Hepatocyte (in vitro differentiated cells): ENCODE measurements at places on chromosomes 3 and 15. TPM values are rescaled to one million over a fixed set of nuclear protein-coding genes. Genes with fewer than 3 reads are reported as not detected.

APBA2 gene
- total RNA-seq = 8.9 and 10.1 TPM in 2 replicates

DNA sequence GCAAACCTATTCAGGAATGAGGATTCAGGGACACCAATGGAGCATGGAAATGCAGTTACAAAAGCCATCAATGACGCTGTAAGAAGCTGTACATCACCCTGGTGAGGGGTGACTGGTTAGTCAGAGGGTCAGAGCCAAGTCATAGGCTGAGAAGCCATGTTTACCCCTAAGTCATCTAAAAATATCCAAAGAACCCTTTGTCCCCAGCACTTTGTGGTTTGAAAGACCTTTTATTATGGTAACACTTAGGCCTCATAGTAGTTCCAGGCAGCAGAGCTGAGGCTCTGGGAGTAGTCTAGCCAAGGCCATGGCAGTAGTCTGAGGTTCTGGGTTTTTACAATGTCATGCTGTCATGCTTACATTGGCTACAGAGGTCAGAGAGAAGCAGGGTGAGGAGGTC lies 131.2 kb downstream of the CTNNB1 start:
- no peak for DNase-seq

GRCh38 chr3:83320726-83321125 lies 1559.3 kb upstream of the GBE1 start:
- DNase-seq = no peak

- no peak for DNase-seq
These were observed 722.3 kb upstream of the LMCD1 start for GRCh38 chr3:7779331-7779730.

DNA sequence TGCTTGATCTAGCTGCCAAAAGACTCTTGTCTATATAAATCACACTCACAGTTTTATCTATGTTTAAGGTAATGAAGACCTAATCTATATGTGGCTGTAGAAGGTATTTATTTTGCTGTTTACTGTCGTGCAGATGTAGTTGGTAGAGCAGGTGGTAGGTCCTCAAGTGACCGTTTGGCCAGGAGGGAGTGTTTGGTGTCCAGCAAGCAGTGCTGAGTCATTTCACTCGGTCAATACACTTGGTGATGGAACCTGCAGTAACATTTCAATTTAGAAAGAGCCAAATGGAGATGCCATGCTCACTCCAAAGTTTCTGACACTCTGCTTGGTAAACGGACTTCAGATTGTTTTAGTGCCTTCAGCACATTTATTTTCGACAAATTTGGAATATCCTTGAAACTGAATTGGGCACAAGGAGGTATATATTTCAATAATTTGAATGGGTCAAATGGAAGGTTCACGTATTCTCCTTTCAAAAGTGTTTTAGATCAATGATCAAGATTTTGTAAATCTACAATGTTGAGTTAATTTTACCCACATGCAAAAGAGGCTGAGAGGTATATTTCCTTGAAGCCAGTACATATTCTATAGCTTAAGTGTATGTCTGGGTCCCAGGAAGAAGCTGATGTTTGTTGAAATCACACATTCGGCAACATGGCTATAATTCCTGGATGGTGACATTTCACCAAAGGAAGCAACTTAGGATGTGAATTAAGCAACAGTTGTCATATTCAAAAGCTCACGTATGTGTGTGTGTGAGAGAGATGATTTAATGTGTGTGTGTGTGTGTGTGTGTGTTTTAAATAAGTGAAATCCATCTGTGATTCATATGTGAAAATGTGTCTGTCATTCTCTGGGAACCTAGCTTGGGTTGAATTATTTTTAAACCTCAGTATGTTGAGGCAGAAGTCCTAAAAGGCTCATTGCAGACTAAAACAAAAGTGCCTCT lies 7.7 kb upstream of the CX3CR1 start:
- DNase-seq = no peak

- DNase-seq = no peak
These were observed 334.8 kb downstream of the NAALADL2 start for GRCh38 chr3:175193815-175194518.

- DNase-seq = no peak
These were observed 340.0 kb upstream of the TMCO5A start for GRCh38 chr15:37594417-37594816.

DNA sequence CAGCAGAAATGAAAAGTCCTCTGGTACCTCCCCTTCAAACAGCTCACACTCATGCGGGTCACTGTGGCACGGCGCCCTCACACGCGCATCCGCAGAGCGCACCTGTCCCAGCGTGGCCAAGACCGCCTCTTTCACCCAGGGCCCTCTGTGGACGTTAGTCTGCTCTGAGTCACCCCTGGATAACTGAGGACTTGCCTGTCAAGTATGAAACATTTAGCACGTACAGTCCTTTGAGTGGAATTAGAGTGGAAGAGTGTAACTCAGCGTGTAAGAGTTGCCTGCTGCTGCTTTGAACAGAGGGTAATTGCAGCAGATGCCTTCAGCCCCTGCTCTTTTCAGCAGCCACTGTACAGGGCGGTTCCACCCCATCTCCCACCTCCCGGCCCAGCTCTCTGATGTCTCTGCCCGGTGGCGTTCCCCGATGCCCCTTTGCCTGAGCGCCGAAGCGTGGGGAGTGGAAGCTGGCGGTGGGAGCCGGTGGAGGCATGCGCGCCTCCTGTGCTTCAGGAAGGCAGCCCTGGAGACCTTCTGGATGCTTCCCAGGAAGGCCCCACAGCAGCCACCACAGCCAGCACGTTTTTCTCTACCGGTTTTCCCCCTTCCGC lies 23.0 kb downstream of the CPN2 start:
- no peak for DNase-seq

DNA sequence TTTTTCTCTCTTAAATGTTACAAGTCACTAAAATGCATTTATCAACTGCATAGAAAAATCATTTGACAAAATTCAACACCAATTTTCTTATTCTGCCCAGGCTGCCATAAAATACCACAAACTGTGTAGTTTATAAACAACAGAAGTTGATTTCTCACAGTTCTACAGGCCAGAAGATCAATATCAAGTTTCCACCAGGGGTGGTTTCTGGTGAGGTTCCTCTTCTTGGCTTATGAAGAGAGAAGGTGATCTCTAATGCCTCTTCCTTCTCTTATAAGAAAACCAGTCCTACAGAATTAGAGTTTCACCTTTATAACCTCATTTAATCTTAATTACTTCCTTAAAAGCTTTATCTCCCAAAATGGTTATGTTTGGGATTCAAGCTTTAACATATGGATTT lies 10.9 kb upstream of the CD200R1L start:
- DNase-seq = no peak

GRCh38 chr15:70526221-70526973 lies 237.0 kb downstream of the UACA start:
- peak; percentile 82 for DNase-seq
